ENCODE measurements at places on chromosomes 2 and 18.
A peak's percentile ranks its signal among the peaks of the same experiment; 100 is the strongest.

DNA sequence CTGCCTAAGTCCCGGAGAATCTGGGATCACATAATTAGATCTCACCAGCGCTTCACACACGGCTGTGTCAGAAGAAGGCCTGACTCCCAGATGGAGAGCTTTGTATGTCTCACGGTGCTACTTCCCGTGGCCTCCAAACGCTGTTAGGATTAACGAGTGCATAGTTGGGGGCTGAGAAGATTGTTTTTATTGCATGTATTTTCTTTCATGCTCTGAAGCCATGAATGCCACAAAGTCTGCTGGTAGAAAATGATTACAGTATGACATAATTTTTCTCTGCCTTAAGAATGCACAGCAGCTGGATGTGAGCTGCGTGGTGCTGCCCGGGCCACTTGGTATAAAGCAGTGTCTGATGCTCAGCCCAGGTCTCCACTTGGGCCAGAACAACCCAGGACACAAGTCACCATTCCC lies 166.5 kb downstream of the SEPTIN10 start:
- peak; percentile 82 for DNase-seq
- H3K27me3 ChIP-seq: no peaks in the 10 kb centered on the region
- H3K4me1 ChIP-seq: peaks cover 12% of the 10 kb centered on the region
- peaks cover 10% of the 10 kb centered on the region for H3K36me3 ChIP-seq
- H3K4me3 ChIP-seq: no peak overlapping the region

DNA sequence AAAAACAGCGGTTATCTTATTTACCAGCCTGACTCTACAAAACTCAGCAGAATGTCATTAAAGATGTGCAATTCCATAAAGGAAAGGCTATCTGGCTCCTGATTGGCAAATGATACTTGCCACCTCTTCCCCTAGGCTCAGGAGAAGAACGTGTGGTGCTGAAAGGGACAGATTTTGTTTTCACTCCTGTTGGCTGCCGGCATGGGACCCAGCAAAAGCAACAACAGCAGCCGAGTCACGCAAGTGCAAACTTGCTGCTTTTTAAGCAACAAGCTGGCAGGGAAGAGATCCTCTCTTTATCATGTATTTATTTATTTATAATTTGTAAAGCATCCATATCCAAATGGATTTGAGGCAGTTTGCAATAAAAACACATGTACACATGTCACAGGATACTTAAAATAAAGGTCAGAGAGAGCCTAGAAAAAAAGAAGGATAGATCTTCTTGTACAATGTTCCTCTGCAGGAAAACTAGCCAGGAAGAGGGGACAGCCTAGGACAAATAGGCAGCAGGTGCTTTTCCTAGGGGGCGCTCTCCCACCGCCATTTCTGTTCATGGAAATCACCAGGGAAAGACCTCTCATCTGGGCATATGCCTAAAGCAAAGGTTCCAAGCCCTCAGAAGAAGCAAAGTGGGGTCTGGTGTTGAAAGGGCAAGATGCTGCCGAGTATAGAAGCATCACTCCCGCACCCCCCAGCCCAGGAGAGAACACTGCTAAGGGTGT lies 799.3 kb downstream of the BCL11A start:
- no peak overlapping the region for H3K4me3 ChIP-seq
- H3K4me1 ChIP-seq: no peaks in the 10 kb centered on the region
- no peaks in the 10 kb centered on the region for H3K36me3 ChIP-seq
- no peak overlapping the region for H3K27ac ChIP-seq

GRCh38 chr18:79405781-79406575 lies 10.2 kb downstream of the NFATC1 start:
- peaks cover 7% of the 10 kb centered on the region for H3K4me1 ChIP-seq
- H3K4me3 ChIP-seq: no peak overlapping the region
- H3K36me3 ChIP-seq: no peaks in the 10 kb centered on the region

- H3K27ac ChIP-seq: no peak overlapping the region
- H3K4me3 ChIP-seq: no peak overlapping the region
- H3K36me3 ChIP-seq: no peaks in the 10 kb centered on the region
- no peak for DNase-seq
These were observed 102.6 kb downstream of the MYO5B start for GRCh38 chr18:50092245-50092805.

DNA sequence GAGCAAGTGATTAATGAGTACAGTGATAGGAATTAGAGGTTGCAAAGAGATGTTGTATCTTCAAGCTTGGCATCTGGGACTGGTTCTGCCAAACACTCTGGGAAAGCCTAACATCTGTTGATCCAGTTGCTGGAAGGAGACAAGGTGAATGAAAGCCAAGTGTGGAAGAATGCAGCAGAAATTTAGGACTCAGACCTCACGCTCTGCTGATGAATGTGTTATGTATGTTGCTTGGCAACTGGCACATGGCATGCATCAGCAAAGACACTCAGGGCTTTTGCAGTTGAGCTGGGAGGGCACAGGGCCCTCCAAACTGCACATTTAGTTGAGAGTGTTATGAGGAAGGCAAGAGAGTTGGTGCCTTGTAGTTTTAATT lies 105.5 kb downstream of the COLEC12 start:
- no peaks in the 10 kb centered on the region for H3K27me3 ChIP-seq
- peak overlapping the region; percentile 51 for H3K4me3 ChIP-seq
- peak overlapping the region; percentile 100 for H3K27ac ChIP-seq
- DNase-seq: peak; percentile 98
- H3K36me3 ChIP-seq: no peaks in the 10 kb centered on the region
- H3K4me1 ChIP-seq: peaks cover 46% of the 10 kb centered on the region

DNA sequence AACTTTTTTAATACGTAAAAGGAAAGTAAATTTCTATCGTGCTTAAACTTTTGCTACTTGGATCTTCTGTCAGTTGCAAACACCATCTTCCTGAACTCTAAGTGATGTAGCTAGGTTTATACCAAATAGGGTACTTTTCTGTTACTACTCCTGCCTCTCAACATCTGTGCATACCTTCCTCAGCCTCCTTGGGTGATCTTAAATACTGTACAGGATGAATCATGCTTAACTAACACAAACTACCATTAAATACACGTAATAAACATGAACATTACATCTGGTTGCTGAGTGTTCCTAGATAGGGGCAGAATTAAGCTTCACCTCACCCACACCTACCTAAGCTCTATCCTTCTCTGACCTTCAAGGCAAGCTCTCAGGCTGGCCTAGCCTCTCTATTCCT lies 398.0 kb downstream of the TXNL1 start:
- H3K4me3 ChIP-seq: no peak overlapping the region
- H3K36me3 ChIP-seq: no peaks in the 10 kb centered on the region
- no peak overlapping the region for H3K27ac ChIP-seq

DNA sequence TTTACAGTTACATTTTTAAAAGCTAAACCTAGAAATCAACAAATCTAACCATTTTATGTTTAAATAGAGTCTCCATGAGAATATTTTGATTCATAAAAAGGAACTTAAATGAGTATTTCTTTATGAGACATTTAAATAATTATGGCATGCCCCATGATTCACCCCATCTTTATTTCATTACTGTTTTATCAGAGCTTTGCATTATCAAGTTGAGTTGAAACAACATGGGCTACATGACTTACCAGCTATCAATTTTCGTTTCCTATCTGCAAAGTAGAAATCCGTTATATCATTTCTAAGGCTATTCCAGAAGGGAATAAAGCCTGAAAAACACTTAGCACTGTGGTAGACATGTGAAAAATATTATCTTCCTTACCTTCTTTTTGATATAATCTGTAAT lies 161.5 kb downstream of the GALNT3 start:
- peaks cover 2% of the 10 kb centered on the region for H3K4me1 ChIP-seq
- H3K27me3 ChIP-seq: no peaks in the 10 kb centered on the region
- no peak overlapping the region for H3K27ac ChIP-seq
- no peaks in the 10 kb centered on the region for H3K36me3 ChIP-seq
- no peak overlapping the region for H3K4me3 ChIP-seq

DNA sequence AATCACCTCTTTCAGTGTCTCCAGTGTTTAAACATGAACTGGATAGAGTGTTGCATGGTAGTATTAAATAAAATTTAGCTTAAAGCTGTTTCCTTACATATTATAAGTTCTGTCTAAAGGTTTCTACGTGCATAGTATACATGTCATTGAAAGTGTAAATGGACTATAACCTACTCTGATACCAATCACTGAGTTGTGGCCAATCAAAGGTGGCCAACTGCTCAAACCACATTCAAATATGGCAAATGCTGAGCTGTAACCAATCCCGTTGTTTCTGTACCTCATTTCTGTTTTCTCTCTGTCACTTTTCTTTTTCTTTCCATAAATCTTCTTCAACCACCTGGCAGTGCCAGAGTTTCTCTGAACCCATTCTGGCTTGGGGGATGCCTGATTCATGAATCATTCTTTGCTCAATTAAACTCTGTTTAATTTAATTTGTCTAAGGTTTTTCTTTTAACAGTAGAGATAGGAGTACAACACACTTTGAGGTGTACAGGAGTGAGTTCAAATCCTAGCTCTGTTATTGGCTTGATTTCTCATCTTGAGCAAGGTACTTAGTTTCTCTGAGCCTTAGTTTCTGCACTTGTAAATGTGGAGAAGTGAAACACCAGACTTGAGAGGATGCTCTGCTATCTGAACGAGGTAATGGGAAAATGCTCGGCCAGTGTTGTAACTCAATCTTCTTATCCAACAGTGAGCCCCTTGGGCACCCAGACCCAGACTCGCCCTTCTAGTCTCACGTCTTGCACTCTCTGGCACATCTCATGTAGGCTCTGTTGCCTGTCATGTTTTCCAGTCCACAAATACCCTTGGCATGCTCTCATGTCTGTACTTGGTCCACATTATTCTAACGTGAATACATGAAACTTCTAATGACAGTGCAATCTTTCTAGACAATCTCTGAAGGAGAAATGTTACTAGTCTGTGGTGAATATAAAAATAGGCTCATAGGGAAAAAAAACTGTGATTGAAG lies 228.0 kb downstream of the PIK3C3 start:
- H3K27ac ChIP-seq: peak overlapping the region; percentile 32
- no peak overlapping the region for H3K4me3 ChIP-seq
- peak; percentile 58 for DNase-seq
- peaks cover 18% of the 10 kb centered on the region for H3K4me1 ChIP-seq
- no peaks in the 10 kb centered on the region for H3K27me3 ChIP-seq

DNA sequence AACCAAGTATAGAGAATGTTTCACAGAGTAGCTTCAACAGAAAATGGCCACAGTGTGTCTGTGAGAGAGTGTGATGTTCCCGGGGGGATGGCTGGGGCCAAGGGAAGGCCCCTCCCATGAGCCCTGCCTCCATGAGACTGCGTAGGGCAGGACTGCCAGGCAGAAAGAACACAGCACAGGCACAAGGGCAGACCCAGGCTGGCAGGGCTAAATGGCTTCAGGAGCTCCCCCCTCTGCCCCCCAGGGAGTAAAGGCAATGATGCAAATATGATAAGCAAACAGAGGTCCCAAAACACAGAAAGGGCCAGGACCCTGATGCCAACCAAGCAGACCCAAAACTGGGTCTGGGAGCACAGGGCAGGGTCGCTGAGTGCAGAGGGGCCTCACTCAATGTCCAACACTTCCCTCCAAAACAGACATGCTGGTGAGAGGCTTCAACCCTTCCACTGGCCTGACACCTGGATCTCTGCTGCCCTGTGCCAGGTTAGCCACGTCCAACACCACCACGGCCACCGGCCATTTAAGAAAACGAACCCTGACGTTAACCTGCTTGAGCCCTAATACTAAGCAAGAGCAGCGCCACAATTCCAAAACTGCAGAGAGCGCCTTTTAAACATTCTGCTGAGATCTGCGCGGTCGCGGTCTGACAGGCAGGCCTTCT lies 90.3 kb downstream of the HDAC4 start:
- H3K4me1 ChIP-seq: peaks cover 27% of the 10 kb centered on the region
- no peaks in the 10 kb centered on the region for H3K27me3 ChIP-seq
- no peaks in the 10 kb centered on the region for H3K36me3 ChIP-seq
- H3K27ac ChIP-seq: no peak overlapping the region
- DNase-seq: no peak

- no peaks in the 10 kb centered on the region for H3K4me1 ChIP-seq
- no peak overlapping the region for H3K27ac ChIP-seq
- H3K36me3 ChIP-seq: no peaks in the 10 kb centered on the region
- peak; percentile 9 for DNase-seq
- H3K27me3 ChIP-seq: 0 out of 2 replicates have a peak, but pooled peaks cover 14% of the 10 kb centered on the region
These were observed 13.4 kb upstream of the DYNC1I2 start for GRCh38 chr2:171673905-171674304.

- no peak overlapping the region for H3K4me3 ChIP-seq
- peak; percentile 40 for DNase-seq
- no peak overlapping the region for H3K27ac ChIP-seq
- H3K36me3 ChIP-seq: no peaks in the 10 kb centered on the region
- no peaks in the 10 kb centered on the region for H3K27me3 ChIP-seq
- H3K4me1 ChIP-seq: peaks cover 8% of the 10 kb centered on the region
These were observed 32.7 kb upstream of the FHL2 start for GRCh38 chr2:105431367-105432043.

- no peaks in the 10 kb centered on the region for H3K36me3 ChIP-seq
- no peak for DNase-seq
- no peaks in the 10 kb centered on the region for H3K4me1 ChIP-seq
- H3K27me3 ChIP-seq: no peaks in the 10 kb centered on the region
These were observed 179.3 kb downstream of the TMEM18 start for GRCh38 chr2:497770-498492.

- no peaks in the 10 kb centered on the region for H3K36me3 ChIP-seq
- no peak for DNase-seq
- H3K27me3 ChIP-seq: peaks cover 46% of the 10 kb centered on the region
- H3K4me1 ChIP-seq: no peaks in the 10 kb centered on the region
- no peak overlapping the region for H3K27ac ChIP-seq
These were observed 66.9 kb downstream of the CIB4 start for GRCh38 chr2:26574066-26574899.

GRCh38 chr2:230798769-230799399 lies 65.9 kb upstream of the ITM2C start:
- H3K4me1 ChIP-seq: peaks cover 47% of the 10 kb centered on the region
- H3K27me3 ChIP-seq: no peaks in the 10 kb centered on the region
- H3K4me3 ChIP-seq: no peak overlapping the region
- H3K27ac ChIP-seq: no peak overlapping the region
- DNase-seq: peak; percentile 77

- no peak overlapping the region for H3K4me3 ChIP-seq
- H3K36me3 ChIP-seq: peaks cover 87% of the 10 kb centered on the region
- H3K27me3 ChIP-seq: no peaks in the 10 kb centered on the region
- peaks cover 15% of the 10 kb centered on the region for H3K4me1 ChIP-seq
- no peak for DNase-seq
These were observed 48.3 kb downstream of the STAT1 start for GRCh38 chr2:190965580-190966222.

- DNase-seq: no peak
- H3K27ac ChIP-seq: no peak overlapping the region
- no peaks in the 10 kb centered on the region for H3K36me3 ChIP-seq
- H3K4me3 ChIP-seq: no peak overlapping the region
- no peaks in the 10 kb centered on the region for H3K27me3 ChIP-seq
These were observed 87.8 kb downstream of the DDX1 start for GRCh38 chr2:15679386-15679924.

- no peak overlapping the region for H3K27ac ChIP-seq
- no peak overlapping the region for H3K4me3 ChIP-seq
- H3K27me3 ChIP-seq: peaks cover 38% of the 10 kb centered on the region
- H3K36me3 ChIP-seq: no peaks in the 10 kb centered on the region
- DNase-seq: no peak
- H3K4me1 ChIP-seq: no peaks in the 10 kb centered on the region
These were observed 19.3 kb downstream of the CFAP65 start for GRCh38 chr2:219022041-219022440.

Data from GM23248 (cell line).